ENCODE measurements at places on chromosomes 5 and 9.

DNA sequence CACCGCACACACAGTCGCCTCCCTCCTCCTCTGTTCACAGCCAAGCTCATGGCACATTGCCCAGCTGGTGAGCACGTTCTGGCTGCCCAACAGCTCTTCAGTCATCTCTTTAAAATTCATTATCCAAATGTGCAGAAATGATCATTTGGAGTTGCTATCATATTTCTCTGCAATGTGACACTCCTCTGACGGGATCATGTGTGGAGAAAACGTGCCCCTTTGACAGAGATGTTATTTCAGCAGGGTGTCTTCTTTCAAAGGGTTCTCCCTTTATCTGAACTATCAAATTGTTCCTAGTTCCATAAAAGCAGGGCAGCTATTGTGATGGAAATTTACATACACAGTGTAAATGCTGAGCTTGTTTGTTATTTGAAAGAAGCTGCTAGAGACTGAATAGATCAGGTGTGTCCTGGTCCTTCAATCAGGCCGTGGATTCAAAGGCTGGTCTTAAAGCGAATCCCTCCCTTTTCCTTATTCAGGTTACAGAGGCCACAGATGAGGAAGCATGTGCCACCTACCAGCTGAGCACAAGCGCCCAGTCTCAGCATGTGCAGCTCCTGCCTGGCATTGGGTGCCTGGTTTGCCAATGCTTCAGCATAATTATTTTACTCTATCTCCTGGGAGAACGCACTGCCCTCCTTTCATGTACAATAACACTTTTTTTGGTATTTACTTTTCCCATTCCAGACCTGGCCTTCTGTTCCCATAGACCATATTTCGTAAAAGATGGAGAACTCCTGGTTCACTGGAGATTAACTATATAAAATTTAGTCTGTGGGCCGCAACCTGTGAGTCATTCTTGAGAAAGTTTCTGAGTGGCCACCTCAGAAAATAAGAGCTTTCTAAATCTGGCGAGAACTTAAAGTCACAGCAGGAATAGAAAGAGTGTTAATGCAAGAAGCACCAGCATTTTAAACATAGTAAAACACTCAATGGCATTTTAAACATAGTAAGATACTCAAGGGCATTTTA, 433.7 kb downstream of the ENC1 start:
- peak; percentile 95 for DNase-seq

DNA sequence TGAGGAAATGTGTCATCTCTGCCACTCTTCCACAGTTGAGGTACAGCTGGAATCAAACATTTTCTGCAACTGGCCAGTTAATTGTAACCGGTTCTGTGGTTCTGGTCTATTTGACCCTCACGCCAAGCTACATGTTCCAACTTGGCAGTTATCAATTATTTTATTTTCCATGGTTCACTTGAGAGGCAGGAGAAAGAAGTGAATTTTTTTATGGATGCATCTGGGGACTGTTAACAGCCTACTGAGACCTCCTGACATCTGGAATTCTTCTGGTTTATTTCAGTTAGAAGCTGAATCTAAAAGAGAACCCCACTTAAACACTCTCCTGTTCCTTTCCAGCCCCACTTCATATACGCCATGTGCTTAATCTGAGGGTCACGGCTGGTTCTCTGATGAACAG, 372.3 kb downstream of the DNAH5 start:
- DNase-seq: no peak

DNA sequence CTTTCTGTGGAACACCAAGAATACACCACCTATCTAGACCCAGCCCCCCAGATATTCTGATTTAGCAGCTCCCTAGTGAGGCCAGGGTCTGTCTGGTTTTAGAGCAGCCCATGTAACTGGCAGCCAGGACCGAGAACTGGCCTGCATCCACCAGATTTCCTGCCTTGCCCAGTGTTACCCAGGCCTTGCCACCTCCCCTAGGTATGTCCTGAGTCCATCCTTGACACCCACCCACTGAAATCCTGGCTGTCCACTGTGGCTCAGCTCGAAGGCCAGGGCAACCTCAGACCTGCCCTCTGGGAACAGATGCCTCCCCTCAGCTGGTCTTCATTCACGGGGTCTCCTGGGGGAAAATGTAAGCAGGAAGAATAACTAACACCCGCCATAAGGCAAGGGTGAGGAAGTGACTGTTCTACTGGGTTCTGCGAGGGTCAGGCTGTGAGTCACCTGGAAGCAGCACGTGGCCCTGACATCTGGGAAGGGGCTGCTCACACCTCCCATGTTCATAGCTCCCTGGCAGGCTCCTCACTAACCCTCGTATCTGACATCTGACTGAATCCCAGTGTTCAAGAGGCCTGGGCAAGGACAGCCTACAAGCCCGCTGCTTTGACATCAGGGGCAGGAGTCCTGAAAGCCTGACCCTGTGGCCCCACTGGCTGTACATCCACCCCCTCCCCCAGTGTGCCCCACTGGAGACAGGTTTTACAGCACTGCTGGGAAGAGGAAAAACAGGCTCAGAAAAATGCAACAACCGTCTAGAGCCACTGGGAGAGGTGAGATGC, 72.7 kb downstream of the SEMA4D start:
- no peak for DNase-seq

DNA sequence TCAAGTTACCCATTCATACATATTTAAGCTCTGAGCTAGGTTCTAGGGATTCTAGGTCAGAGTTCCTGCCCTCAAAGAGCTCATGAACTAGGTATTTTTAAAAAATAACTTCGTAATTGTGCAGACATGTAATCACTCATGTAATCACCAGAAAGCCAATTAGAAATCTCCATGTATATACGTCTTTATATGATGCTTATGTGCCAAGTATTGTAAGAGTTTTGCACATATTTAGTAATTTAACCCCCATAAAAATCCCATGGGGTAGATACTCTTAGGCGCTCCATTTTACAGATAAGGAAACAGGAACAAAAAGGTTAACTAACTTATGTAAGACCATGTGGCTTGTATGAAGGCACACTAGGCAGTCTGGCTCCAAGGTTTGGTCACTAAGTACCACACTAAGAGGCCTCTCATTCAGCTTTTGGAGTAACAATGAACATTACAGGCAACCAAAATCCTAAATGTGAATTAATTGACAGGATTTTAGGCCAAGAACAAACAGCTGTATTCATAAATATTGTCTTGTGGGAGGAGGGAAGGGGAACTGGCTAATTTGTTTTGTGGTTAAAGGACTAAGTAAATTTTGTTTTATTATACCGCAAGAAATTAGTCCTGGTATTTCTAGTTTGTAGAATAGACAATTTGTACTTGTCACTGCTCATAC, 1.7 kb upstream of the OTULINL start:
- DNase-seq: no peak

GRCh38 chr9:37251452-37251851, 131.1 kb downstream of the ZCCHC7 start:
- no peak for DNase-seq

DNA sequence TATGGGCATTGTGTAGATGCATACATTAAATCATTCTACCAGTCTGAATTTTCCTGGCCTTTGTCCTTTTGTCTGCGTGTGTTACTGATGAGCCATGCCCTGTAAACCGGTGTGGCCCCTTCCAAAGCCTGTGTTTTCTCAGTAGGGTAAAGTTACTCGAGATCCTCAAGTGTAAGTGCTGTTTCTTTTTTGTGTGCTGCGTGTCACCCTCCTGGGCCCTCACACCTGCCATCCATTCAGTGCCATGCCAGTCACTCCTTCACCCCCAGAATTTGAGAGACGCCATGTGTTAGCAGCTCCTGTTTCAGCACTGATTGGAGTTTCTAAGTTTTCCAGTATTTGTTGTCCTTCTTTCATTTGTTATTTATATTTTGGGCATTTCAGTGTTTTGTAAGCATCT, 288.2 kb downstream of the FANCC start:
- DNase-seq: no peak

DNA sequence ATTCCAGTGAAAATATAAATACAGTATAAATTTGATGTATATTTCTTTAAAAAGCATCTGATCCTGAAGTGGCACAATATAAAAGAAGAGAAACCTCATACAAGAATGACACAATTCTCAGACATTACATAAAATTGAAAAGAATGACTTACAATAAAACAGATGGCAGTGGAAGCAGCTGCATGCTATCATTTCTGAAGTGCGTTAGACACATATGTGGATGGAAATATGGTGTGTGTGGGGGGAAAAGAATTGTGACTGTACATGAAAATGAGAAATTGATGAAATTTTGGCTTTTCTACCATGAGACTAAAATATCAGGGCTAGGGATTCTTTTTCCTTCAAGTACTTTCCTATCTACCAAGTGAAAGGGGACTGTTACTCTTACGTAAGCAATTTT, 45.9 kb upstream of the CDH18 start:
- no peak for DNase-seq

- no peak for DNase-seq
These were observed 19.9 kb upstream of the FAM120A start for GRCh38 chr9:93431539-93432105.

- no peak for DNase-seq
These were observed 6.0 kb downstream of the PPP6C start for GRCh38 chr9:125183561-125183960.

- peak; percentile 94 for DNase-seq
These were observed 95.0 kb downstream of the NPR3 start for GRCh38 chr5:32805971-32806638.

- no peak for DNase-seq
These were observed 60.1 kb downstream of the FBN2 start for GRCh38 chr5:128477944-128478343.

GRCh38 chr5:95895771-95896170, 65.9 kb downstream of the ELL2 start:
- no peak for DNase-seq

- no peak for DNase-seq
These were observed 79.6 kb upstream of the RNU6ATAC start for GRCh38 chr9:134243778-134244467.
